ENCODE measurements at places on chromosomes 13 and 19.

DNA sequence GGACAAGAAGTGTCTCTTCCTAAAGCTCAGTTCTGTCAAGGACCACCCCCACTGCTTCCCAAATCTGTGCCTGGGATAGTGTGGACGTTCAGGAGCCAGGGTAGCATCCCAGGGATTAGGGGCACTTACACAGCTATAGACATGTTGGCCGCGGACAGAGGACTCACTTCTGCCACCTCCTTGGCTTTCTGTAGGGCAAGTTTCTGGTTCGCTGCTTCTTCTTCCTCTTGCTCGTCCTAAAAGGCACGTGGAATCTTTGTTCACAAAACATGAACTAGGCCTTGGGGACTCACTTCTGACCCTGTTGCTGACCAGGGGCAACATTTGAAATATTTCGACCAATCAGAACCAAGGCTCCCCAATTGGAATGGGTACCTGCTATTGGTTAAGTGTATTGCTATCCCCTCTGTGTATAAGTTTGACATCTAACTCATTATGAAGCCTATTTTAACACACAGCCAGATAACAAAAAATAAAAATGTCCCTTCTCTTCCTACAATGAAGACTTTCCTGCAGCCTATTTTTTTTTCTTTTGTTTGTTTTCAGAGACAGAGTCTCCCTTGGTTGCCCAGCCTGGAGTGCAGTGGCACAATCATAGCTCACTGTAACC, 150.3 kb downstream of the IER2 start:
- no peak for DNase-seq

DNA sequence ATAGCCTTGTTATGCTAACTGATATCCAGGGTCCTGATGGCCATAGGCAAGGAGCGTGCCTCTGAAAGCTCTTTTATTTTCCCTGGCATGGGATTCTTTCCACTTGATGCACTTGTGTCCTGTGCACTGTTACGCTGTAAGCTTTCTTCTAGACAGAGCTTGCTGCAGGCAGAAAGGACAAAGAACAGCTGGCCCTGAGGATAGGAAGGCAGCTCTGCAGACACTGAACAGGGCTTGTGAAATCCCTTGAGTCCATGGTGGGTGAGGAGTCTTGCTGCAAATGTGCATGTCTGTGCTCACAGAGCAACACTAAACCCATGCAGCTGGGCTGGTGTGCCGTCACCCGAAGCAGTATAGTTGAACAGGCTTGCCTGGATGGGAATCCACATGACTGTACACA, 126.6 kb downstream of the AKAP11 start:
- peak; percentile 42 for DNase-seq

- DNase-seq = no peak
These were observed 384.5 kb downstream of the IRS2 start for GRCh38 chr13:109401891-109402290.

GRCh38 chr19:13788991-13789390, 6.3 kb upstream of the ZSWIM4 start:
- no peak for DNase-seq

GRCh38 chr19:16671652-16672274, 10.8 kb downstream of the TMEM38A start:
- DNase-seq = no peak

GRCh38 chr19:12996406-12997094, 1.3 kb downstream of the NFIX start:
- peak; percentile 42 for DNase-seq

GRCh38 chr13:20567881-20568528, 1.0 kb downstream of the IFT88 start:
- DNase-seq = no peak

DNA sequence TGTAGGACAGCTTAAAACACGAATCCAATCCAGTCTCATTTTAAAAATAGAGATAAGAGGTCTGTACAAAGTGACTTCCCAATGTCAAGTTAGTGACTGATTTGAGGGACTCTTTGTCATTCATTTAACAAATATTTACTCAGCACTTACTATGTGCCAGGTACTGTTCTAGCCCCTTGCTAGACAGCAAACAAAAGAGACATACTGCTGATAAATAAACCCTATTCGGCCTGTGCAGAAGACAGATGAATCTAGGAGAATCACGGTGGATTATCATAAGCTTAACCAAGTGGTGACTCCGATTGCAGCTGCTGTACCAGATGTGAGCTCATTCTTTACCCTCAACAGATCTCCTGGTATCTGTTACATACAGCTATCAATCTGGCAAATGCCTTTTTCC, 6.4 kb upstream of the ELF1 start:
- DNase-seq = no peak

GRCh38 chr13:85544756-85545155, 254.5 kb downstream of the SLITRK6 start:
- no peak for DNase-seq

DNA sequence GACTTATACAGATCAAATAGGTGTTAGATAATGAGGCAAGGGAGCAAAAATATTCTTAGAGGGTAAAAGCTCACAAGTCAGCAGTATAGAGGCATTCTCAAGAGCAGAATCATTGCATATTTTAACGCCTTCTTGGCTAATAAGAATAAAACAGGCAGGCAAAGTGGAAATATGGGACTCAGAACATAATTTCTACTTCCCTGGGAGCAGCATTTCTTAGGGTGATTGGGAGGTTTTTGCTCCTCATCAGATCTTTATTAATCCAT, 39.6 kb downstream of the LHFPL6 start:
- DNase-seq = no peak

DNA sequence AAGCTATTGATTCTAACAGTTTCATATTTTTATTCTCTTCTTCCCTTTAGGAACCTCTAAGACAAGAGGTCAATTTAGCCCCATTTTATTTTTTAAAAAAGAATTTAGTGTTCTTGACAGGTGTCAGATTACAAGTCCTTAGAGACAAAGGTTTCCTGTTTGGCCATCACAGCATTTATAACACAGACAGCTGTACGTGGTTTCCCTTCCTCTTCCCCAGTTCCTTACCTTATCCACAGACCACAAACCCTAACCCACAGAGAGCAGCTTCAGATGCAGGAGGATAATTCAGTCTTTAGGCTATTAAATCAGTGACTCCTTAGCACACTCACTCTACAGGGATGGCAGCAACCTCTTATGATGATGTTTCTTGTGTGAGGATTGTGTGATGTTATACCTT, 1210.1 kb downstream of the DIAPH3 start:
- DNase-seq = no peak

DNA sequence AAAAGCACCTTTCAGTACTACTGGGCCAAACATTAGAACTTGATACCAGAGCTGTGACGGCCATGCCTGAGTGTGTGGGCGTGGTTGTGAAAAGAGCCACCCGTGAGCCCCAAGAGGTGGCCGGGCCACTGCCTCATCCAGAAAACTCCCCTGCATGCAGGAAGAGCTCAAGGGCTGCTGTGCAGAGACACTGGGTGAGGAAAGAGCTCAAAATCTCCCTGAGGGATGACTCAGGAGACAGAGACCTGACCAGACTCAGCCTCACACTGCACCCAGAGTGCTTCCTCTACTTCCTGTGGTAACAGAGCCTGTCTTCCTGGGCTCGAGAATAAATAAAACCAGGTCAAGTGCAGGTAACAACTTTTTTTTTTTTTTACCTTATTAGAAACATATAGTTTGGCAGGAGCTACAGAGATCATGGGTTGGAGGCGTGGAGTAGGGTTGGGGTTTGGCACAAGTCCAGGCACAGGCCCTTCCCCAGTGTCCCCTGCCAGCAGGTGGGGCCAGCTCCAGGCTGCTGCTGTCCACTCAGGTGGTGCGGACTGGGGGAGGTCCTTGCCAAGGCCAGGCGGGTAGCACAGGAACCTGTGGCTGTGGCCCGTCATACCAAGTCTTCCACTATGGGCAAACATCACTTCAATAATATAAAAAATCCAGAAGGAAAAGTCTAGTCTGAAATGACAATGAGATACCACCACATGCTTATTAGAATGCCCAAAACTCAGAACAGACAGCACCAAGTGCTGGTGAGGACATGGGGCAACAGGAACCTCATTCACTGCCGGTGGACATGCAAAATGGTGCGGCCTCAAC, 25.5 kb downstream of the ELL start:
- no peak for DNase-seq

DNA sequence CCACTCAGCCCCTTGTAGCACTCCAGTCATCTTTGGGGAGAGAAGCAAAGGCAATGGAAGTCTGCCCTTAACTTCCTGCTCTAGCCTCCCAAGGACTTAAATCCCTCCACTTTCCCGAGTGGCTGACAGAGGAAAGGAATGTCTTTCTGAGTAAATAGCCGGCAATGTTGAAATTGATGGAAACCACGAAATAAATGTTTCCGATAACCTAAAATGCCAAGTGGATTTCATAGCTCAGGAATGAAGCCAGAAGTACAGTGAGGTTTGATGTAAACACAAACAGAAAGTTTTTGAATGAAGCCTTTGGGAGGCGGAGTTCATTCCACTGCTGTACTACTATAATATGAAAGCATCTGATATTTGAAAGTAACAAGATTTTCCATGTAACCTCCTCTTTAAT, 14.0 kb upstream of the TBC1D4 start:
- no peak for DNase-seq

- no peak for DNase-seq
These were observed 17.8 kb downstream of the KCTD12 start for GRCh38 chr13:76868371-76868770.

DNA sequence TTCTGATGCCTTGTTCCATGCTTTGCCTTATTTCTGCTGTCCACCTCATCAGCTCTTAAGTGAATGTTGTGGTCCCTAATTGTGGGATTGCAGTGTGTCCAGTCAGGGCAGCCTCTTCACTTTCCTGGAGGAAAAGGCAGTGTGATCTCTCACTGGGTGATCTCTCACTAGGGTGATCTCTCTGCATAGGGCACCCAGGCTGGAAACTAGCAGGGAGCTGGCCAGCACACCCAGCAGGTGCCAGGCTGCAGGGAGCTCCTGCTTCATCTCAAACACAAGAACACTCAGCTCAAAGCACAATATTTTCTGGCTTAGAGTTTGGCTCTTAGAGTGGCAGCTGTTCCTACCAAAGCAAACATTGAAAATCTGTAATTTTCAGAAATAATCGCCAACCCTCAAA, 36.5 kb upstream of the TSHZ3 start:
- DNase-seq = no peak

GRCh38 chr19:39160523-39160861, 34.9 kb downstream of the PAK4 start:
- DNase-seq = no peak

- DNase-seq = peak; percentile 65
These were observed 3.8 kb downstream of the GRIK5 start for GRCh38 chr19:42066075-42066754.

DNA sequence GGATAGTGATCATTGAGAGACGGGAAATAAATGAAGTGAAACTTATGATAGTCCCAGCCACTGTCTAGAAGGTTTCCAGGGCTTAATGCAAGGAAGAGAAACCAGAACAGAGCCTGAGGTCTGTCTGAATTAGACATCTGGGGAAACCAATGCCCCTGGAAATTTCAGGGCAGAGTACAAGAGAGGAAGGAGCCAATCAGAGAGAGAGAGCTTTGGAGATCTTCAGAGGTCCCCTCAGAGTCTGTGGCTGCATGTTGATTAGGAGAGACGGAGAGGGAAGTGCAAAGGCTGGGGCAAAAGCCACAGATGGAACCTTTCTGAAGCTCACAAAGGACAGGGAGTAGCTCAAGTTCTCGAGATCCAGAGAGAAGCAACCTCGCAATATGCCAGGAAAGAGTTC, 378.0 kb downstream of the DNAJC15 start:
- DNase-seq = no peak

DNA sequence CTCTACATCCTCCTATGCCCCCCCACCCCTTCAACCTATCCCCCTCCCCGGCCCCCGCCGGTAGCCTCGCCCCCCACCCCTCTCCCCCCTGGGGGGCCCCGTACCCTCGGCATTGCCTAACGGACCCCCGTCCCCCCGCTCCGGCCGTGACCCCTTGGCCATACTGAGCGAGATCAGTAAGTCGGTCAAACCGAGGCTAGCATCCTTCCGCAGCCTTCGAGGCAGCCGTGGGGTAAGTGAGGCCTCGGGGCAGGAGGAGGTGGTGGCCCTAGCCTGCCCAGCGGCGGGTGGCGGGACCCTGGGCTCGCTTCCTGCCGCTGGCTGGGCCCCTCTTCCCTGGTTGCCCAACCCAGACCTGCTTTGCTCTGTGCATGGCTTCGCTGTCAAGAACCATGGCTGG, 6.5 kb downstream of the TRIP10 start:
- no peak for DNase-seq

DNA sequence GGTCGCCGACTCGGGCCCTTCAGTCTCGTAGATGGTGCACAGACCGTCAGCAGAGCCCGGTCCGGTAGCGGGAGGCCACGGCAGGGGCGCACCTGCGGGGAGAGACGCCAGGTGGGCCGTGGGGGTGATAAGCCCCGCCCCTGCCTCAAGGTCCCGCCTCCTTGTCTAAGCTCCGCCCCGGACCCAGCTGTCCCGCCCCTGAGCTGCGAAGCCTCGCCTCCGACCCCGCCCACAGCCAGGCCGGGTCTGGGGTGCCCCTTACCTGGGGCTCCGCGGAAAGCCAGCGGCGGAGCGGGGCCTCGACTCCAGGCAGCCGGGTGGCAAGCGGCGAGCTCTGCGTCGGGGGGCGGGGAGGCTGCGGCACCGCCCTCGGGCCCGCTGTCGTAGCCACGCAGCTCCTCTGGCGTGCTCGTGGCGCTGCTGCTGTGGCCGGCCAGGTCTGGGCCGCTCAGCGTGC, 4.7 kb downstream of the PRR36 start:
- no peak for DNase-seq

DNA sequence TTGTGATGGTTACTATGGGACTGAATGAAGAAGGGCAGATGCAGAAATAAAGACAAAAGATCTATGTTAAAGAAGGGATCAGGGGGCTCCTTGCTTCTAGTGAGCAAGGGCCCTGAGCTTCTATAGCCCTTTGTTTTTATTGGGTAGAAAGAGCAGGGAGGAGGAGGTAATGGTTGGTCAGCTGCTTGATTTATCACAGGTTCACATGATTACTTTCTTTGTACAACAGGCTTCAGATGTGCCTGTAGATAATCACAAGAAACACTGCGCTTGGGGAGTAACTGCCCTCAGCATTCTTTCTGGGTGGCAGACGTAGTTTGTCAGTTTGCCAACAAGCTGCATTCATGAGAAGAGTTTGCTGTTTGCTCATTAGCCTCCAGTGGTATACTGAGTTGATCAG, 4.8 kb upstream of the ZNF439 start:
- no peak for DNase-seq

- no peak for DNase-seq
These were observed 178.4 kb upstream of the SERP2 start for GRCh38 chr13:44195245-44195644.

Data from retina (tissue), 1 donor.